Effector CD8-positive, alpha-beta T cell (primary cell): ENCODE measurements at places on chromosomes 2 and 18.

GRCh38 chr2:187900021-187900420 lies 345.8 kb upstream of the TFPI start:
- no peak for DNase-seq

GRCh38 chr2:34121076-34121475 lies 522.0 kb upstream of the FAM98A start:
- DNase-seq, result no peak

DNA sequence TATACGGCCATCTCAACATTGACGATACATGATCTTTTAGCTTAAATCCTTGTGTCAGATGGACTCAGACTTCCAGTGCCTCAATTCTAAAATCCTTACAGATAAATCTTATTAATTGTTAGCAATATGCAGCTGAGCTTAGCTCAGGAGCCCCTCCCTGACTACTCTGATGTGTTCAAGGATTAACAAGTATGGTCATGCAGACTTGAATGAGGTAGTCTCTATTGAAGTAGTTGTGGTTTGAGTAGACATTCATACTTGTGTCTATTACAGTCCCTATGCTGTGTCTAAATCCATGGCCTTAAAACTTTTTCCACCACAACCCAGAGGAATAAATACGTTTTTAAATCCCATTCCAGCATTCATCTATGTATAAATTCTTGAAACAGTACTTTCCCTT lies 119.5 kb downstream of the NUP35 start:
- no peak for DNase-seq

GRCh38 chr2:104572834-104573233 lies 281.1 kb upstream of the POU3F3 start:
- no peak for DNase-seq
